ENCODE measurements at places on chromosomes 13 and 19.
A peak's percentile ranks its signal among the peaks of the same experiment; 100 is the strongest.

DNA sequence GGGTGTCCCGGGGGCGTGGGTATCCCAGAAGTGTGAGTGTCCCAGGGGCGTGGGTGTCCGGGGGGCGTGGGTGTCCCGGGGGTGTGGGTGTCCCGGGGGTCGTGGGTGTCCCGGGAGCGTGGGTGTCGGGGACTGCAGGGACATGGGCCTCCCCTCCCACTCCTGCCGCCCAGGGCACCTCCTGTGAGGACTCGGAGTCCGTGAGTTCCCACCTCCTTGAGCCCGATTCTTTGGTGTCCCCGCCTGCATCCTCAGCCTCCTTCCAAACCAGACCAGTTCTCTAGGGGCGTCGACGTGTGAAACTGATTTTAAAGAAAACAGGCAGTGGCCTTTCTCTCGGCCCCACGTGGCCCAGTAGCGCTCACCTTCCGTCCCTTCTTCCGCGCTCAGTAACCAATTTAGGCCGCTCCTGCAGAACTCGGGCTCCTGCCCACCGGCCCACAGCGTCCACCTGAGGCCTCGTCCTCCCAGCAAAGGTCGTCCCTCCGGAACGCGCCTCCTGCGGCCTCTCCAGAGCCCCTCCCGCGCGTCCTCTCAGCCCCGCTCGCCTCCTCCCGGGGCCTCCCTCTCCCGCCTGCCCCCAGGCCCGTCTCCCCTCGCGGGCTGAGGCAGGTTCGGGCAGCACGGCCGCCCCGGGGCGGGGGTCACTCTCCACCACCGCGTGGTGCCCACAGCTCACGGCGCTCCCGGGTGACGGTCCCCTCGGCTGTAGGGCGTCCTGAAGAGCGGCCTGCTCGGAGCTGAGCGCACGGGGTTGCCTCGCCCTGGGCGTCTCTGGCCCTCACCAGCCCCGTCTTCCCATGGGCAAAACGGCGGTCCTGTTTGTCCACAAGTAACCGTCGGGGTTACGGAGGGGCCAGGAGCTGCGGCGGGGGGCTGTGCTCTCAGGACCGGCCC is 3.8 kb downstream of the F7 start:
- DNase-seq = no peak

GRCh38 chr13:41955605-41956004 is 5.3 kb downstream of the VWA8 start:
- no peak for DNase-seq

DNA sequence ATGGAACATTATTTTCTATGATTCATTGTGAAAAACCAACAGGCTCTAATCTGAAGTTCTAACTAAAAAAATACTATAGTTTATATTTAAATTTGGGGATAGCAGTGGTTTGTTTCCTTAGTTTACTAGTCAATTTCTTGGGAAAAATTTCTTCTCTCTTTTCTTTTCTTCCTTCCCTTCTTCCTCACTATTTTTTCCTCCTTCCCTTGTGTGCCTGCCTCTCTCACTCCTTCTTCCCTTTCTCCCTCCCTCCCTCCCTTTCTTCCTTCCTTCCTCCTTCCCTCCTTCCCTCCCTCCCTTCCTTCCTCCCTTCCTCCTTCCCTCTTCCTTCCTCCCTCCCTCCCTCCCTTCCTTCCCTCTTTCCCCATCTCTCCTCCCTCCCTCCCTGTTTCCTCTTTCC is 226.5 kb downstream of the ZNF536 start:
- no peak for DNase-seq

GRCh38 chr13:73924607-73925006 is 209.6 kb downstream of the KLF12 start:
- no peak for DNase-seq

- no peak for DNase-seq
Measured at GRCh38 chr13:112910616-112911280, 58.3 kb upstream of the MCF2L start.

DNA sequence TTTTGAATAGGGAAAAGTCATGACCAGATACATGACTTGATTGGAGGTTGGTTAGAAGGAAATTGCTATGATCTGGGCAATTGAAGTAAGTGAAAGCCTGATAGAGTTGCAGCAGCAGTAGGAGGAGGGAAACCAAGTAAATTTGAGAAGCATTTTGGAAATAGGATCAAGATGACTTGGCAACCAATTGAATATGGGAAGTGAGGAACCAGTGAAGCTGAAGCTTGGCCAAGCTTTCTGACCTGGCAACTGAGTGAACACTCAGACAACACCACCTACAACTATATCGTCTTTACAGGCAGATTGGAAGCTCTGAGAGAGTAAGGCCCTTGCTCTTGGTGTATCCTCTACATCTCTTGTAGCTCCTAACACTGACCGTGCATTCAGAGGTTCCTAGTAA is 16.2 kb upstream of the KATNAL1 start:
- DNase-seq = no peak

- DNase-seq = no peak
Measured at GRCh38 chr19:2624537-2625091, 77.9 kb downstream of the GNG7 start.

DNA sequence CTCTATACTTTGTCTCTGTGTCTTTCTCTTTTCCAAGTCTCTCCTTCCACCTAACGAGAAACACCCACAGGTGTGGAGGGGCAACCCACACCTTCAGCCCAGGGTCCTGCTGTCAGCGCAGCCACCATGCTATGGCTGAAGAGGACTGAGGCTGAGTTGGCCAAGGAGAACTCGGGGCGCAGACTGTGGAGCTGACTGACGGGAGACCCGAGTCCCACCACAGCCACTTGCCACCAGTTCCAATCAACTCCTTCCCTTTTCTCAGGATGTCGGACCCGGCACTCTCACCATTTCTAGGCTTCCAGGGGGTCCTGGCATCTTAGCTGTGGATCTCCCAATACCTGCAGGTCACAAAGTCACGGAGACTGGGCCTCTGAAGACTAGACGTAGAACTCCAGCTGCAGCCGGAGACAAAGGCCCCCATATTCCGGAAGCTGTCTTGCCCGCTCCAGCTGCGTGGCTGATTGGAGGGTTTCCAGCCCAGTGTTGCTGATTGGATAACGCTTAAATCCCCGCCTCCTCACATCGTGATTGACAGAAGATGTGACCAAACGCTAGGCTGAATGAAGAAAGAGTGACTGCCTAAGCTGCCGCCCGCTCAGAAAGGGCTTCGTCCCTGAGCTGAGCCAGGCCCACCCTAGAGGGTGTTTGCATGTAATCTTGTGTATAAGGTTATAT is 63.6 kb downstream of the ZNF429 start:
- peak; percentile 94 for DNase-seq

DNA sequence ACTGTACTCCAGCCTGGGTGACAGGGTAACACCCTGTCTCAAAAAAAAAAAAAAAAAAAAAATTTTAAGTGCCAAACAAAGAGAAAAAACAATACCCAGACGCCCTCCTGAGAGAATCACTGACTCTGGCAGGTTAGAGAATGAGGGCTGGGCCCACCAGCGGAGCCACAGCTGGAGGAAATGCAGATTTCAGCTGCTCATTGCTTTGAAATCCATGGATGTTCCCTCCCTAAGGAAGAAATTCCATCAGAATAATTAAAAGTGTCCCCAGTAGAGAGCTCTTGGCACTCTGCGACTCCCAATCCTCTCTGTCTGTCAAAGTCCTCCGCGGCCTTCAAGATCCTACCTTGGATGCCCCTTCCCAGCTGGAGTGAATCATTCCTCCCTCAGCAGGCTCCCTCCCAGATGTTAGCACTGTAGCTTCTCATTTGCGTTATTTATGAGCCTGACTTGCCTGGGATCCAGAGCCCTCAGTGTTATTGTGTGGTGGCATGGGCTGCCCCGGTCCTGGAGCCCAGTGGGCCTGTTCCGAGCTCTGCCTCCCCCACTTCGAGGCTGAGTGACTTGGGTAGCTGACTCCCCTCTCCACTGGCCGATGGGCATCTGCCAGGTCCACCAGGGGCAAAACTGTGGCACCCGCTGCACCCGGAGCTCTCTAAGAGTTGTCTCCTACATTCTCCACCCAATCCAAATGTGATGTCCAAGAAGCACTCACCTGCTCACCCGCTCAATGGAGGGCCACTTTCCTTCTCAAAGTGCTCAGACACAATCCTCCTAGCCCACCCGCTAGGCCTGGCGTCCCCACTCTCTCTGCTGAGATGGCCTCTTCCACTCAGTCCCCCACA is 47.0 kb downstream of the SERP2 start:
- no peak for DNase-seq

DNA sequence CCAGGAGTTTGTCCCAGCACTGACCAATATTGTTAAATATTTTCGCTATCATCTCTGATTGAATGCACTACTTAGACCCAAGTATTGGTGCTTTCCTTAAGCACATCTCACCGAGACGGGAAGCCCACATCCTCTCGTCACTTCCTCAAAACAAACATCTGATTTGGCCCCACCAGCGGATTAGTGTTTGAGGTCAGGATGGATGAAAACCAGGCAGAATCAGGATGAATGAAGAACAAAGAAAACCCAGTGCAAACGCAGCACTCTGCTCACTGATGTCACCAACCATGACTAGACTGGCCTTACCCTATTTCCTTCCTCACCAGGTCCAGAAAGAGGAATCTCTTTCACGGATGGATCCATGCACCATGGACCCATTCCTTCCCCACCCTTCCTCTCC is 6.0 kb downstream of the PLAUR start:
- DNase-seq = no peak

- no peak for DNase-seq
Measured at GRCh38 chr13:38013676-38014075, 144.1 kb upstream of the TRPC4 start.

DNA sequence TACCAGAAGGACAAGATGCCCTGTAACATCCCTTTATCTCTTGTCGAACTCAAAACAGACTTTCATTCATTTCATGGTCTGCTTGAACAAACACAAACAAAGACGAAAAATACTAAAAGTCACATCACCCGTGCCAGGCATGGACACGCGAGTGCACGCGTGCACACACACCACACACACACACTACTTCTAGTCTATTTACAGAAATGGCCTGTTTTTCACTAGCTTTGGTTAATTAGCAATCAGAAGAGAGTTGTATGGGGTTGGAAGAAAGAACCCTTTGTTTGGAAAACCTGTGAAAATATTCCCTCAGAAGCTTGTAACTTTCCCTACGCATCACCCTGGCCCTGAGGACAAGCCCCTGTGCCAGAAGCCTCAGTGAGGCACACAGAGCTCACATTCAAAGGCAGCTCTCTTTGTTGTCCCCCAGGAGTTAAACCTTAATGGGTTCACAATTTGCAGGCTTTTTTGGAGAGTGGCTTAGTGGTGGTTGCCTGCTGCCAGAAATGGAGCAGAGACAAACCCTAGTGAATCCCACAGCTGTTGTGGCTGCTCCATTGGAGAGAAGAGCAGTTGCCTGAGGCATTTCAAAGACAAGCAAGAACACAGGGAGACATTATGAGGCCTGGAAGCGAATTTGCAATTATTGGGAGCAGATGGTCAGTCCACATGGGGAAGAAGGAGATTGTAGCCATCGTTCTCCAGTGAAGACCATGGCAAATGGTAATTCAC is 55.9 kb downstream of the STARD13 start:
- DNase-seq = no peak

DNA sequence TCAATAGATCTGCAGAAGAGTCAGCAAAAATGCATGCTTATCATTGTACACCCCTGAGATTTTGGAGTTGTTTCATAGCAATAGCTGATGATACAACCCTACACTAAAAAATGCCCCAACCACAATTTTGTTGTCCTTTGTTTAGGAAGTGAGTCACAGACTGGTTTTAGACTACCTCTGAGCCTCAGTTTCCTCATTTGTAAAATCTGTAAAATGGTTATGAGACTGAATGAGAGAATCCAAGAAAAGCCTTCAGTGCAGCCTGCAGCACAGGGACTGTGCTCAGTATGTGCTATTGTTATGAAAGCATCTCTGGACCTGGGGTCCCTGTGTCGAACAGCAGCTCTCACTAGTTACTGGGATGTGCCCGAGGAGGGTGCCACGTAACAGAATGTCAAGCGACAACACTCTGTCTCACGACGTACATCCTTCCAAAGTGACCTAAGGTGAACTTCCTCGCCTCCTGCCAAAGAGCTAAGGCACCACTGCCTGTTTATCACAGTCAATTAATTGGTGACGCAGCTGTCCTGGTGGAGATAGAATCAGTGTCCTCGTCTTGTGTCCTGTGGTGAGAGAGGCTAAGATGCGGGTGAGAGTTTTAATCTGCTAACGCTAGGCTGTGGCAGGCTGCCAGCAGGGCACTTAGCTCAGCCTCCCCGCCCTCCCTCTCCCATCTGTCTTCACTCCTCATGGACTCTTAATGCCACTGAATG is 18.1 kb downstream of the DHRS12 start:
- DNase-seq = peak; percentile 44

- DNase-seq = peak; percentile 81
Measured at GRCh38 chr19:10936661-10937084, 8.1 kb downstream of the TIMM29 start.

- DNase-seq = no peak
Measured at GRCh38 chr19:31317570-31317969, 31.7 kb downstream of the TSHZ3 start.

GRCh38 chr19:57689750-57690149 is 8.0 kb downstream of the ZNF551 start:
- DNase-seq = no peak

- DNase-seq = peak; percentile 50
Measured at GRCh38 chr13:108915095-108915633, 285.8 kb downstream of the MYO16 start.

GRCh38 chr13:61728471-61728870 is 312.8 kb upstream of the PCDH20 start:
- DNase-seq = no peak

GRCh38 chr19:38135150-38135998 is 88.6 kb downstream of the DPF1 start:
- DNase-seq = peak; percentile 43

- DNase-seq = no peak
Measured at GRCh38 chr19:53965091-53965490, 2.4 kb downstream of the CACNG8 start.

DNA sequence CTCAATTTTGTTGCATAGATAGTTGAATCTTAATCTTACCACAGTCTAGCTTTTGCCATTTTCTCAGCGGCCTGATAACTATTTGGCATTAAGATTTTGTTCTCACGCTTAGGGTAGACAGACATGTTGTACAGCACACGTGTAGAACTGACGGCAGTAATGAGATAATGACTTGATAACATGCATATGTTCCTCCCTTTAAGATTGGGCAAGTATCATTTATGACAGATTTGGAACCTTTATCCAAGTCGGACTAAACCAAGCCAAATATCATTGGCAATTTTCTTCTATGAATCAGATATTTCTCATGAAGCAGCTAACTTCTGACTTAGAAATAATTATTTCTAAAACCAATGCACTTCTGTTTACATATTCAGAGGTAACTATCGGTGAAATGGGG is 205.5 kb downstream of the NDFIP2 start:
- peak; percentile 5 for DNase-seq

GRCh38 chr13:48874165-48874564 is 101.5 kb upstream of the FNDC3A start:
- no peak for DNase-seq

DNA sequence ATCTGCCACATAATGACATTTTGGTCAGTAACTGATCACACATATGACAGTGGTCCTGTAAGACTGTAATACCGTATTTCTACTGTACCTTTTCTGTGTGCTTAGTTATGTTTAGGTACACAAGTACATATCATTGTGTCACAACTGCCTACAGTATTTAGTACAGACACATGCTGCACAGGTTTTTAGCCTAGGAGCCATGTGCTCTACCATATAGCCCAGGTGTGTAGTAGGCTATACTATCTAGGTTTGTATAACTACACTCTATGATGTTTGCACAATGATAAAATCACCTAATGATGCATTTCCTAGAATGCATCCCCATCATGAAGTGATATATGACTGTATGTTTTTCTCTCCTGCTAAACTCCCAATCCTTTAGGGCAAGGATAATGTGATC is 61.2 kb upstream of the MIR17HG start:
- DNase-seq = no peak

Measured in IMR-90 (cell line).